ENCODE measurements at places on chromosomes 5 and 9.

DNA sequence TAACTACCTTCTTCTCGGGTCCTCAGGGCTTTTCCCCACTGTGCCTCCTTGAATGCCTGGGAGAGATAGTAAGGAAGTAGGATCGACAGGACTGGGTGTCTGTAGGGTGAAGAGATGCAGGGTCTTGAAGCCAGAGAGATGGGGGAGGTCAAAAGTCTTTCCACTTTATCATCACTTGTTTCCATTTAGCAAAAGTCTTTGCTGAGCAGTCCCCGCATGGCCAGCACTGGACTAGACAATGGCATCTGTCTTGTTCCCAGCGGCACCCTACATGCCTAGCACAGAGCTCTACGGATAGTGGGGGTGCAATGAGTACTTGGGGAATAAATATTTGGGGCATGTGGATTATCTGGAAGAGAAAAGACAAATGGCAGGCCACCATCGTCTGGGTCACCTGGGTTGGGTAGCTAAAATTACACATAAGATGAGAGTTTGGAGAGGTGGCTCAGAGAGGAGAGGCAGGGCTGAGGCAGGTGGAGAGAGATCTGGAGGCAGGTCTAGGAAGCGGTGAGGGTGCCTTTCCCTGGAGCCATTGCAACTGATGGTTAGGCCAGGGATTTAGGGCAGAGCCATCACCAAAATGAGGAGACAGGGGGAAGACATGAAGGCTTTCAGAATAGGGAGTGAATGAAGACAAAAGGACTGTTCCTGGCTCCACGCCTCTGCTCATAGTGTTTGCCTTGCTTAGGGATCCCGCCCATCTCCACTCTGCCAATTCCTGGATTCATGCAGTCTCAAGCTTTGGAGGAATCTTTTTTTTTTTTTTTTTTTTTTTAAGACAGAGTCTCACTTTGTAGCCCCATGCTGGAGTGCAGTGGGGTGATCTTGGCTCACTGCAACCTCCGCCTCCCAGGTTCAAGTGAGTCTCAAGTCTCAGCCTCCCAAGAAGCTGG, 250.8 kb upstream of the KLF4 start:
- DNase-seq: no peak

GRCh38 chr5:87154191-87154590, 113.5 kb upstream of the RASA1 start:
- no peak for DNase-seq

GRCh38 chr5:145479857-145480256, 355.3 kb downstream of the PRELID2 start:
- no peak for DNase-seq

- DNase-seq: no peak
These were observed 9.4 kb downstream of the PDLIM7 start for GRCh38 chr5:177487975-177488374.

DNA sequence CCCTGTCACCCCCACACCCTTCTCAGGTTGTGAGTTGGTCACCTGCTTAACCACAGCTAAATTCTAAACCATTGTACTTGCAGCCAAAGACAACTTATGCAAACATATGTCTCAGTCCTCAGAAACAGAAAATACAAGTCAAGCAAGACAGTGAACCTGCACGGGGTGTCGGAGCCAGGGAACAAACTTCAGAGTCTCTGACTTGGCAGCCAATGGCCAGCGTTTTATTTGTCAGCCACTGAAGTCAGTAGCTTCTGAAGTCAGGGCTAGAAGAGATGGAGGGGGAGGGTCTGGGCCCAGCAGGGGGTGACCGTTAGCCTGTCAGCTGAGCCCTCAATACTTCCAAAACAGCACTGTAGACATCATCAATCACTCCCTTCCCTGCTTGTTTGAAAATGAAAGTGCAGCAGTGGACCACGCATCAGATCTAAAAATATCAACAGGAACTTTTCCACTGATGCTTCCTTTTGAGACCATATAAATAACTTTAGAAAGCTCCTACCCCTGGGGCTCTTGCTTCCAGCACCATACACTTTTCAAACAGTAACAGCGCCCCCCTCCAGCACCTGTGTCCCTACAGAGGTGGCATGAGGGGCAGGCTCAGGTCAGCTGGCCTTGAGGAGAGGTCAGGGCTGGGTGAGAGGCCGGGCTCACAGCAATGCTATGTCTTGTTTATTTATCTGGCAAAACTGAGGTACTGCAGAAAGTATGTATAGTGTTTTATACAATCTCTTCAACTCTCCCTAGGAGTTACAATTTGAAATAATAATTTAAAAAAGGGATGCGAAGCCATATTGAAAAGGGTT, 142.5 kb downstream of the ACER2 start:
- no peak for DNase-seq

- DNase-seq: no peak
These were observed 126.9 kb upstream of the ANKH start for GRCh38 chr5:14998491-14998890.

GRCh38 chr5:138635265-138635664, 60.1 kb upstream of the HSPA9 start:
- DNase-seq: no peak

DNA sequence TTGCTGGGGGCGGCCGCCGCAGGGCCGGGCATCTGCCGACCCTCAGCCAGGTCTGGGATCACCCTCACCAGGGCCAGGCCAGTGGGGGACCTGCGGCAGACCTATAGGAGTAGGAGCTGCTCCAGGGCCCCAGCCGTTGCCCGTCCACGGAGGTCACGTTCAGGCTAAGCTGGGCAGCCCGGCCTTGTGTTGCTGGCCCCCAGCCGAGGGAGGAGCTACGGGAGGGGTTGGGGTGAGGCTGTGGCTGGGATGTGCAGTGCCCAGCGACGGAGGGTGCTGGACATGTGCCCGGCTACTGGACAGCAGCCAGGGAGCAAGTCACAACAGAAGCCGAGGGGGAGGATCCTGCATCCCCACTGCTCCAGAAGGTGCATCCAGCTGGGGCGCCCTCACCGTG, 39.6 kb upstream of the SLC6A19 start:
- no peak for DNase-seq

DNA sequence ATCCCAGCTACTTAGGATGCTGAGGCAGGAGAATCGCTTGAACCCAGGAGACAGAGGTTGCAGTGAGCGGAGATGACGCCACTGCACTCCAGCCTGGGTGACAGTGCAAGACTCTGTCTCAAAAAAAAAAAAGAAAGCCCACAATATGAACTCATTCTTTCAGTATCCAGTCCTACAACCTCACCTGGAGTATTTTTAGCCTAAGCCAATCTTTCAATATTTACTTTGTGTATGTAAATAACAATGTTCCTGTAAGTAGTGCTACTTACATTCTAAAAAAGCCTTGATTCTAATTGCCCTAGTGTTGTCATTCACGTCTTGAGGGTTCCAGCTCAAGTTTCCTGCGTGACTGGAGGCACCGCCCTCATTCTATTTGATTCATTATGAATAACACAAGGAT, 62.0 kb downstream of the BHMT start:
- no peak for DNase-seq

DNA sequence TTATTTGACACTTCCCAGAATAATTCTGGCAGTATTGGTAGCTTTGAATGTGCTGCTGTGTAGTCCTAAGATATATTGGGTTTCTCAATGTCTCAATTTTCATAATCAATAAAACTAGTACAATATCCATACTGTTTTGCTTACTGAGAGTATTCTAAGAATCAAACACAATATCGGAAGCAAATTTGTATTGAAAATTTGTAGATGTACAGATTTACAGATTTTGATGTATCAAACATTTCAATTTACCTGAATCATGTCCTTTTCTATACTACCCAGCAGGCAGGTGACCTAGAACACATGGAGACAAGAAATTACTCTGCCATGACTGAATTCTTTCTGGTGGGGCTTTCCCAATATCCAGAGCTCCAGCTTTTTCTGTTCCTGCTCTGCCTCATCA, at the start of gene OR13D1:
TSS of gene OR13D1 (plus strand) at position 301 of the 400 bp plus-strand sequence. CDS start at position 301, 0 bp downstream.
- no peak for DNase-seq

DNA sequence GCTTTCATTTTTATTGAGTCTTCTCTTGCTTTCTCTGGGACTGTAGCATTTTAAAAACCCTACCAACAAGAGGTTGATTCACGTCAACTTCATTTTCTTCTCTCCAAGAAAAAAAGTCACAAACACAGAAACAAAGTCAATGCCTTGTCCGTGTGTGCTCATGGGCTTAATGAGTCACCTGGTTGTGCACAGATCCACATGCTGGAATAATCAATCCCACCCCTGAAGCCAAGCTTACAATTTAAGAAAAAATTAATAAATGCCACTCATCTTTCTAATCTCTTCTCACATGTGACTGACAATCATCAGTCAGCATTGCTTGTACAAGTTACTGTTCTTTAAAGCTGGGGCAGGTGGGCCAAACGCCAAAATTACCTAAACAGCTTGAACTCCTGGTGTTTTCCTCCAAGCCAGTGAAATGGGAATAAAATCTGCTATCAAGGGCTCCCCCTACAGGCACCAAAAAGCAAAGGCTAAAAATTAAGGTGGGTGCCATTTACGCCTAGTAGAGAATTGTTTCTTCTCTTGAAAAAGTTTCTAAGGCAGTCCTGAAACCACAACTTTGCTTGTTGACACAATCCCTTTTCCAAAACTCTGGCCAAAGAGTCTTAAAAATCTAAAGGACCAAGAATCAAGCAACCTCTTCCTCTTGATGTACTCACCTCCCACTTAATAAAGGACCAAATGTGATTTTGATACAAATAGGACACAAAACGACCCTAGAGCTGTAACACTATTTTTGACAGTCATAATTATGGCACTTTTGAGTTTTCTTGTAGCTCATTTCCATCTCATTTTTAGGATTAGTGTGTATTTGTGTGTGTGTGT, 21.3 kb downstream of the TRMO start:
- DNase-seq: no peak

- DNase-seq: no peak
These were observed 60.3 kb downstream of the TLE4 start for GRCh38 chr9:79632060-79632459.

DNA sequence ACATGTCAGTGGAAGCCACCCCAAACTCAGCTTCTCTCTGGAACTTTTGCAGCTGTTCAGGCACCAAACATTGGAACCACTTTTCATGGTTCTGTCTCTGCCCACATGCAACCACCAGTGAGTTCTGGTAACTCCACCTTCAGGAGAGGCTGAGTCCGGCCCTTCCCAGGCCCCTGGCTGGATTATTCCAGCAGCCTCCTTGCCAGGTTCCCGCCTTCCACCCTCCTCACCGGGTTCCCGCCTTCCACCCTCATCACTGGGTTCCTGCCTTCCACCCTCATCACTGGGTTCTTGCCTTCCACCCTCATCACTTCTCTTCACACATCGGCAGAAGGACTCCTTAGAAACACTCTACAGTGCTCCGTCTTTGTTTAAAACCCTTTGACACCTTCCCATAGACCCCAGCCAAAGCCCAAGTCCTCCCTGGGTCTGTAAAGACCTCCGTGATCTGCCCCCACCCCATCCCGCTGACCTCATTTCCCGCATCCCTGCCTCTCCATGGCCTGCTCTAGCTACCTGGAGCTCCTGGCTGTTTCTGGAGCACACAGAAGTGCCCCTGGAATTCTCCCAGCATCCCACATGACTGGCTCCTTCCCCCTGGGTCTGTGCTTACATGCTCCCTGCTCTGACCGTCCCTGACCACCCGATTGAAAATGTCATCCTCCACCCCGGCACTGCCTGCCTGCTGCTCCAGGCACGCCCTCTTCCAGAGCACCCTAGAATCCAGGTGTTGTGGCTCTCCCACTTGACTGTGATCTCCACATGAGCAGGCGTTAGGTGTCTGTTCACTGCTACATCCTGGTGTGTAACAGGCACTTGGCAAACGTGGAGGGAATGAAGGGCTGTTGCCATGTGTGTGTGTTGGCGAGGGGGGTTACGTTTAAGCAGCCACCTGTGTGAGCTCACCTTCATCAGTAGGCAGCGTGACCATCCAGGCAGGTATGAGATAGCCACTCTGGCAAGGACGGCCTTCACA, 17.7 kb downstream of the ROPN1L start:
- no peak for DNase-seq

GRCh38 chr9:118618084-118618483, 751.2 kb downstream of the BRINP1 start:
- DNase-seq: no peak

GRCh38 chr5:113939988-113940387, 421.9 kb upstream of the KCNN2 start:
- no peak for DNase-seq

Measured in pulmonary artery endothelial cell (primary cell).